Putamen (tissue), 1 donor: ENCODE measurements at places on chromosomes 5 and 9.

DNA sequence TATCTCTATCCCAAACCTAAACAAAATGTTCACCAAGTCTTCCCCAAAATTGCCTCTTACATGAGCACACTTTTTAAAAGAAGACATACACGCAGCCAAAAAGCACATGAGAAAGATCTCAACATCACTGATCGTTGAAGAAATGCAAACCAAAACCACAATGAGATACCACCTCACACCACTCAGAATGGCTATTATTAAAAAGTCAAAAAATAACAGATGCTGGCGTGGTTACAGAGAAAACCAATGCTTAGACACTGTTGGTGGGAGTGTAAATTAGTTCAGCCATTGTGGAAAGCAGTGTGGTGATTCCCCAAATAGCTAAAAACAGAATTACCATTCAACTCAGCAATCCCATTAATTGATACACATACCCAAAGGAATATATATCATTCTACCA is 83.8 kb downstream of the SEMA5A start:
- no peak for DNase-seq

DNA sequence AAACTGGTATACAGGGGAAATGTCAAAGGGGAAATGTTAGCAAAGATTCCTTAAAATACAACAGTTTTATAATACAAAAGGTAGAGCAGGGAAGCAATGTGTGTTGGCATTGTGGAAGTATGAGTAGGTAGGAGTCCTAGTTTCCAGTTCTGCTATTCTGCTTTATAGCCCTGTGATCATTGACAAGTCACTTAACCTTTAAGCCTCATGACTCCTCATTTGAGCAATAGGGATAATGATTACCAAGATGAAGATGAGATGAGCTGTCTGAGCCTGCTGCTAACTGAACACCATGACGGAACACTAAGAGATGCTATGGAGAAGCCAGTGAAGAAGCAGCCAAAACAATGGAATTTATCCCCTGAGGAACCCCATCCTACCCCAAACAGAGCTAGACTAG is 251.7 kb downstream of the PAPPA start:
- DNase-seq: no peak

DNA sequence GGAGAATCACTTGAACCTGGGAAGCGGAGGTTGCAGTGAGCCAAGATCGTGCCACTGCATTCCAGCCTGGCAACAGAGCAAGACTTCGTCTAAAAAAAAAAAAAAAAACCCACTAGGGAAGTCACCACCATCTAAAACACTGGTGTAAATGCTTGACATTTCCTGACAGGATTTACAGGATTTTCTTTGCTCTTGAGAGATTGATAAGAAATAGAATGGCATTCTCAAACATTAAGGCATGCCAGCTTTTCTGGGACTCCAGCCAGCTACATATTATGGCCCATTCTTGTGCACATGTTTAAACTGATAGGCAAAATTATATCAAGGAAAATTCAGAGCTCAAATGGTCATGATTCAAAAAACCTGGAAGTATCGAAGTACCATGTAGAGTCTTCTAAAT is 28.7 kb downstream of the GTF3C4 start:
- no peak for DNase-seq

GRCh38 chr5:177099422-177100093 is 12.8 kb downstream of the FGFR4 start:
- no peak for DNase-seq

DNA sequence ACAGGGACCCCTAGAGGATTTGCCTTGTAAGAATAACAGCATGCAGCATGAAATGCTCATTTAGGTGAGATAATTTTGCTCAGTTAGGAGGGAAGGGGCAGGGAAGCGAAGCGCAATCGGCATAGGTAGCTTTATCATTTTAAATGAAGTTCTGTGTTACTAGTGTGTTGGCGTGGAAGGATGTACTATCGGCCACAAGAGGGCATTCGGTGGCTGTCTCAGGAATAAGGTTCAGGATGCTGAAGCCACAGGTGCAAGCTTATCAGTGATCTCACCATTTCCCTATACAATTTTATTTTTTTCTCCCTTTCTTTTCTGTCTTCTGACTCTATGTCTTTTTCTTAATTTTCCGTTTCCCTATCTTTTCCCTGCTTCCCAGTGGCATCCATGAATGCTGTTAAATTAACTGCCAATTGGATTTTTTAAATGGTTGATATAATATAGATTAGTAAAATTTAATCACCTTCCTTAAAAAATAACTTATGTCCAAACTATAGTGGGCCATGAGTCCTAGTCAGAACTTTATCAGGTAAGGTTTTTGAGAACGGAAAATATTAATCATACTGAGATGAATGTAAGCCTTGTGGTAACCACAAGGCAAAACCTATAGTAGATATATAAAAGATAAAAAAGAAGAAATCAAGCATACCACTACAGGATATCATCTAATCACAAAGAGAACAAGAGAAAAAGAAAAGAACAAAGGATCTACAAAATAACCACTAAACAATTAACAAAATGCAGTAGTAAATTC is 1.2 kb upstream of the INSL6 start:
- DNase-seq: peak; percentile 30

DNA sequence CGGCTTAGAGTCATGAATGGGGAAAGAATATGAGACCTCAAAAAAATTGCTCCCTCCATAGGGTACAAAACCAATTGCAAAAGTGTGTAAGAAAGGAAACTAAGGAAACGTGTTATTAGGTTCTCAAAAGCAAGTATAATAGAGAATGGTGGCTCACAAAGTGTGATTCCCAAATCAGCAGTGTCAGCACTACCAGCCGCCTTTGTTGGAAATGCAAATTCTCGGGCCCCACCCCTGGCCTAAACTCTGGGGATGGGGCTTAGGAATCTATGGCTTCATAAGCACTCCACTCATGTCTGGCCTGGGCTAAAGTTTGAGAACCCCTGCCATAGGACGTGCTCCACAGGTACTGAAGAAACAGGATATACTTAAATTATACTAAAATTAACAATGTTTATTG is 1.6 kb upstream of the CCDC69 start:
- DNase-seq: no peak
